Smooth muscle cell of the umbilical artery (primary cell): ENCODE measurements at places on chromosomes 5 and 9. TPM values are rescaled to one million over a fixed set of nuclear protein-coding genes. Genes with fewer than 3 reads are reported as not detected.

HAPLN1 gene
- 0.89 and 24.8 TPM in 2 replicates for total RNA-seq

IFNB1 gene
- 0.30 TPM in 1 of 2 replicates, not detected in the other for total RNA-seq

COL27A1 gene
- total RNA-seq: 11.3 and 19.4 TPM in 2 replicates

PCSK1 gene
- not detected in 2 replicates for total RNA-seq

CNTFR gene
- total RNA-seq: not detected in 2 replicates

CATSPER3 gene
- total RNA-seq: not detected in 2 replicates

SLIT3 gene
- 29.4 and 49.1 TPM in 2 replicates for total RNA-seq

FAM221B gene
- total RNA-seq: not detected in 2 replicates

DNAH5 gene
- 0.89 and 1.1 TPM in 2 replicates for total RNA-seq

BTNL8 gene
- not detected in 2 replicates for total RNA-seq

TAF11L4 gene
- total RNA-seq: not detected in 2 replicates

ORM2 gene
- not detected in 2 replicates for total RNA-seq

STK32A gene
- total RNA-seq: 0.83 and 3.0 TPM in 2 replicates

TRAF1 gene
- total RNA-seq: 2.1 and 3.1 TPM in 2 replicates

CDH6 gene
- total RNA-seq: 27.6 and 82.3 TPM in 2 replicates

DNM1 gene
- total RNA-seq: 9.5 and 14.2 TPM in 2 replicates

PGM5 gene
- 3.0 TPM in 2 replicates for total RNA-seq

LAMC3 gene
- under 0.01 and 0.05 TPM in 2 replicates for total RNA-seq

PLAC8L1 gene
- total RNA-seq: 0.59 TPM in 1 of 2 replicates, not detected in the other

CKS2 gene
- 34.1 and 80.7 TPM in 2 replicates for total RNA-seq

ANKRD34B gene
- not detected in 2 replicates for total RNA-seq

MLANA gene
- total RNA-seq: 0.05 TPM in 1 of 2 replicates, not detected in the other

CREB3 gene
- 97.4 and 118 TPM in 2 replicates for total RNA-seq

CEL gene
- 0.30 and 0.46 TPM in 2 replicates for total RNA-seq

SERF1A gene
- 2.8 and 5.0 TPM in 2 replicates for total RNA-seq
